ENCODE measurements at places on chromosomes 7 and 10.

- no peak for DNase-seq
Measured at GRCh38 chr7:70132852-70133690, 534.8 kb downstream of the AUTS2 start.

DNA sequence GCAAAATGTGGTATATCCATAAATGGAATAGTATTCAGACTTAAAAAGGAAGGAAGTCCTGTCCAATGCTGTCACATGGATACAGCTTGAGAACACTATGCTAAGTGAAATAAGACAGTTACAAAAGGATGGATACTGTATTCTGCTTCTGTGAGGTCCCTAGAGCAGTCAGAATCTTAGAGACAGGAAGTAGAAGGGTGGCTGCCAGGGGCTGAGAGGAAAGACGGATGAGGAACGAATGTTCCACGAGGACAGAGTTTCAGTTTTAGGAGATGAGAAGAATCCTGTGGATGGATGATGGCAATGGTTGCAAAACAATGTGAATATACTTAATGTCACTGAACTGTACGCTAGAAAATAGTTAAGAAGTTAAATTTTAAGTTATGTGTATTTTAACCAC, 3.8 kb downstream of the PRKCQ start:
- no peak for DNase-seq

- no peak for DNase-seq
Measured at GRCh38 chr7:81462672-81463071, 307.2 kb downstream of the HGF start.

GRCh38 chr10:71746344-71747037, 26.8 kb downstream of the VSIR start:
- DNase-seq = no peak

DNA sequence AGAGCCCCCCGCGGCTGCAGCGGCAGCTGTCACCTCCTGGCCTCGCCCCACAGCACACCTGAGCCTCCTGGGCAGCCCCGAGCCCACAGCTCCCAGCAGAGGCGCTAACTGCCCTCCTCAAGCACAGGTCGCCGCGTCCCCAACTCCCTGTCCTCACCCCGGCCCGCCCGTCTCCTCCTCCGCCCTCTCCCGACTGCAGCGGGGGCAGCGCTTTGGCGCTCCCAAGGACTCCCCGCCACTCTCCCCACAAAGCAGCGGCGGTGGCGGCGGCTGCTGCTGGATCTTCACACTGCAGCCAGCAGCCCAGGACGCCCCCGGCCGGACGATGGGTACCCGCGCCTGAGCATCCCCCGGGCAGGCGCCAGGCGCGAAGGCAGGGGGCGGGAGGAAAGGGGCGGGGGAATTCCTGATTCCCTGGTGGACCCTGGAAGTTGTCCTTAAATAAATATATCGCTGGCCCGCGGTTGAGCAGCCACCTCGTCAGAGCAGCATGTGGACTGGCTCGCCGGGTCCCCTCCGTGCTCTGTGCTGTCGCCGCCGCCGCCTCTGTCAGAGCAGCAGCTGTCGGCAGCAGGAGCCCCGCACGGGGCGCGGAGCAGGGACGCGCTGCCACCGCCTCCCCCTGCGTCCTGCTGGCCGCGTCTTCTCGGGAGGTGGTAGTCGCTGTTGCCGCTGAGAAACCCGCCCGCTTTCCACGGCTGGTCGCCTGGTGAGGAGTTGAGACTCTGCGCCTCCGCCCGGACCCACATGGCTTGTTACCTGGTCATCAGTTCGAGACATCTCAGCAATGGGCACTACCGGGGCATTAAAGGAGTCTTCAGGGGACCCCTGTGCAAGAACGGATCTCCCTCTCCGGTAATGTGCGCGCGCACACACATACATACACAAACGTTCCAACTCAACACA, at the start of gene ZNF804B:
TSS of gene ZNF804B (plus strand) at position 471 of the 906 bp plus-strand sequence. CDS start at position 748, 277 bp downstream.
- no peak for DNase-seq

DNA sequence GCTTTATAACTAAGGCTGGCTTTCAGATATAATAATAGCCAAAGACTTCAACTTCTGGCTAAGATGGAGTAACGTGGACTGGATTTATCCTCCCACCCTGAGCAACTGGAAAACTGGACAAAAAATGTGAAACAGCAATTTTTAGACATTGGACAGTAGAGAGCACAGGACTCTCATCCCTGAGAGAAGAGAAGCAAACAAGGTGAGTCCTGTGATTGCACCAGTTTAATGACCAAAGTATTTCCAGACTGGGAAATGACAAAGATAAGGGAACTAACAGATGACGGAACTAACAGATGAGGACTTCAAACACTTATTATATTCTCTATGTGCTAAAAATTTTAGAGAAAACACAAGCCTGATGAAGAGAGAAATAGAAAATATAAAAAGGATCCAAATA, 175.7 kb upstream of the SLC25A13 start:
- no peak for DNase-seq

- DNase-seq = no peak
Measured at GRCh38 chr10:108970016-108970415, 953.3 kb downstream of the XPNPEP1 start.

- no peak for DNase-seq
Measured at GRCh38 chr10:88149906-88150305, 286.5 kb downstream of the PTEN start.

DNA sequence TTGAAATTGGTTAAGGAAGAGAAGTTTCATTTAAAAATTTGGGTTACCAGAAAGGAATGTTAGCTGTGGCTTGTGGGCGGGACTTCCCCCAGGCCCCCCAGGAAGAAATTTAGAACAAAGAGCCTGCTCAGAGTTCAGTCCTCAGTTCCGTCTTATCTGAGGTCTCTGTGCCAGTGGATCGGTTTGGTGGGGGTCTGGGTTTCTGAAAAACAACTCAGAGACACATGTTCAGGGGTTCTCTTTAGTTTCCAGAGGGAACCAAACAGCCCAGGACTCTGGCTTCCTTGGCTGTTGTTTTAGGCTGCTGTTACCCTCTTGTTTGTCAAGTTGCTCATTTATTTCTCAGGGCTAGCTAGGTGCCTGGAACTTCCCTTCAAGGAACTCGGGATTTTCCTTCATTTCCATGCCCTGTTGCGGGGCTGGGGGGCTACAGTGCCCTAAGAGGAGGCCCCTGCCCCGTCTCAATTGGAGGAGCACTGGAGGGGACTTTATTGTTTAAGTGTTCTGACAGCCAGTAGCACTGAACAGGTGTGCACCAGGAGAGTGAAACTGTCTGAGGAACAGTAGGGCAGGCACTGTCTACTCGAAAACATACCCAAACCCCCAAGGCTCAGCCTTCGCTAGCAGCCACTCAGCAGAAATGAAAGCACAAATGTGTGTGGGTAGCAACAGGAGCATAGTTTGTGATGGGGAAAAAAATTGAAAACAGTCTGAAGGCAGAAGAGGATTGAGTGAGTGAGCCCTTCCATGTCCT, 59.9 kb downstream of the ALOX5 start:
- DNase-seq = no peak

- no peak for DNase-seq
Measured at GRCh38 chr10:15211464-15211979, 43.0 kb upstream of the NMT2 start.

GRCh38 chr10:91409069-91409868, 875 bp upstream of the HECTD2 start:
- no peak for DNase-seq

DNA sequence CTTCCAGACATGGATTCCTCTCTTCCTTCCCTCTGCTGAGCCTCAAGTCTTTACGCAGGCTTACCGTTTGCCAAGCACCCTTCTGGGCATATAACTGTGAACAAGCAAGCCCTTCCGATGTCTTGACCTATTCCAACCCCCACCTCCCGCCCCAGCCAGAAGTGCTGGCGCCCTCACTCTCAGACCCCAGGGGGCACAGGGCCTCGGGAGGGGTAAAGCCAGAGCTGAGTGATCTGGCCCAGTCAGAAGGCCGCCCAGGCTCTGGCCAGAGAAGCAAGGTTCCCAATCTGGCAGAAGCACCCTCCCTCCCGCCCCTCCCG, 1.2 kb downstream of the PRRT4 start:
- no peak for DNase-seq

DNA sequence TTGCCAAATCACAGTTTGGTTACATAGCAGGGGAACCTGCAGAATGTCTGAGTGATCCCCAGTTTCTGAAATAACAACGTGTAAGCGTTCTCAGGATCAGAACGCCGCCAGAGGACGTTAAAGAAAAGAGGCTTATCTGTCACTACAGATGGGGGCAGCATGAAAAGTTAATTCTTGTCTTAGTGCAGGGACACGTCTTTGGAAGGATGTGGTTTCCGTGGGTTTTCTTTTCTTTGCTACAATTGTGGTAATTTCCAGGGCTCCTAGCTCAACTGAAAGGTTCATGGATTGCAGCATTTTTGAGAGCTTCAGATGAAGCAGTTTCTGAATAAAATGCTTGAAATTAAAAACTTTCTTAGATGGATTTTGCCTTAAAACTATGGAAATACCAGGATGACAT, 106.6 kb downstream of the PRKCQ start:
- DNase-seq = peak; percentile 85

- no peak for DNase-seq
Measured at GRCh38 chr7:100829150-100829716, 1.9 kb upstream of the EPHB4 start.

DNA sequence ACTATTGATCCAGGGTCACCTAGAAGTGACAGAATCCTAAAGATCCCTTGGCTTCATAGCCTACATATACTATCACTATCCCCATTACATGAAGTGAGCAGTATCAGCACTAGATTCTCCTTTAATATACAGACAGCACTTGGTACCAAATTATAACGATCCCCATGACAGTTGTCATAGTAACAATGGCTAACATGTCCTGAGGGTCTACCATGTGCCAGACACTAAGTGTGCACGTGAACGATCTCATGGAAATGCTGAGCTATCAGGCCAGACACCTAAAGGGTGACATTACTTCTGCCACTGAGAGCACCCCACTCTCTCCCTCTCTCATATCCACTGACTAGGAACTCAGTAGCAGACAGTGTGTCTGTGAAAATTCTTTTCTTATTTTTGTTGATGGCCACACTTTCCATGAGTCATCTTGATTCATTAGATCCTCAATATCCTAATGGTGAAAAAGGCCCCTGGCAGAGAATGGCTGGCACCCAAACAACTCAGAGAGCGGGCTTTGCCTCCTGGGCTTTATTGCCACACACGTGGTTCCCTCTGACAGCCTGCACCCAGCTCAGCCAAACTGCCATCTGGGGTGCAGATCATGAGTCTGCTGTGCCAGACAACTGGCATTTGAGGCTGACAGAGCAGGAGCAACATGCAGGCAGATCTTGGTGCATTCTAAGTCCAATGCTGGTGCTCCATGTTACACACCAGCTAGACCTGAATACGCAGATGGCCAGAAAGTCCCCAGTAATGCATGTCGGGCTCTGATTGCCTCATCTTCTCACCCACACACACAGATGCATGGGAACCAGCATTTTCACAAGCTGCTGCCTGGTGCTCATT, 176.3 kb downstream of the DGKI start:
- no peak for DNase-seq

DNA sequence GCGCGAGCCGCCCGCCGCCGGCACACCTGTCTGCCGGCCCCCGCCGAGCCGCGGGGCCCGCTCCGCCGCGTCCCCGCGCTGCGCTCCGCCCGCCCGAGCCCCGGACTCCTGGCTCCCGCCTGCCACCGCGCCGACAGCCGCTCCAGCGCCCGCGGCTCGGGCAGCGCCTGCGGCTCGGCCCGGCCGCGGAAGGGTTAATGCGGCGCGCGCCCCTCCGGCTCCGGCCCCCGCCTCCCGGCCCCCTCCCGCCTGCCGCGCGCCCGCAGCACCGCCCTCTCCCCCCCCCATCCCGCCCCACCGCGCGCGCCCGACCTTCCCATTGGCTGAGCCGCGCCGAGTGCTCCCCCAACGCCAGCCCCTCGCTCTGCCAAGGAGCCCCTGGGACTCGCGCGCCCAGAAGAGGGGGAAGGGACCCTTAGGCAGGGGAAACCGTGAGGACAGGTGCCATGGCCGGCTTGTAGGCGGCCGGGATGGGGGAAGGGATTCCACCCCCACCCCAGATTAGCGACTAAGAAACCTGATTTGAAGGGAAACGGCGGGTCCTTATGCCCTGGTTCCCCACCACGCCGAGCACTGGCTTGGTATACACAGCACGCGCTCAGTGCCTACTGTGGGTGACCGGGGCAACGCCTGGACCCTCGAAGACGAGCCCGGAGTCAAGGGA, at the start of gene KCNH2:
TSS of gene KCNH2 (minus strand) at position 196 of the 664 bp plus-strand sequence. CDS start 408 bp downstream, outside the sequence.
- peak; percentile 49 for DNase-seq

DNA sequence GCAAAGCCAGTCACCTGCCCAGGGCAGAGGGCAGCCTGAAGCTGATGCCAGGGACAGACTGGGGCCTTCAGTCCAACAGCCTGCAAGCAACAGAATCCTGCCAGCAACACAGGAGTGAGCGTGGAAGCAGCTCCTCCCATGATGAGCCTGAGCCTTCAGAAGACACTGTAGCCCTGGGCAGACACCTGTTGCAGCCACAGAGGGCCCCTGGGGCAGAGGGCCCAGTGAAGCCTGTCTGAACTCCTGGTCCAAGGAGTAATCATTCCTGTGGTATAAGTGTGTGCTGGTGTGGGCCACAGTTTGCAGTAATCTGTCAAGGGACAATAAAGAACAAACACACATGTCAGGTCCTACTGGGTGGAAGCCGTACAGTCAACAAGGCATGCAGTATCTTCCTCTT, 2.9 kb upstream of the PFKP start:
- no peak for DNase-seq

DNA sequence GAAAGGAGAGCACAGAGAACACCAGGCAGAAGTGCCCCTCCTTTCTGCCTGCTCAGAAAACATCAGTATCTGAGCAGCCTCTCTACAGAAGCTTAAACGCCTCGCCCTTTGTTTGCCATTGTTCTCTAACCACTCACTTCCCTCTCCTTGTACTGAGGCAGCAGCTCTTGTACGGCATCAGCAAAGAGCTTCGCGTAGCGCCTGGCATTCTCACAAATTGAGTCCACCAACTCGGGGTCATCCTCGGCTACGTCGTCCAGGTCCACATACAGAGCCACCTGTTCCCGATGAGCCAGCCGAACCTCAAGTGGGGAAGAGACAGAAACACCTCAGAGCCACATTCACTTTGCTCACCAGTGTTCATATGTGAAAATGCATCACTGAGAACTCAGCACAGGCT, 1.7 kb downstream of the MCM7 start:
- DNase-seq = no peak

GRCh38 chr10:113336549-113337130, 216.2 kb upstream of the HABP2 start:
- DNase-seq = no peak

GRCh38 chr10:49092477-49092876, 22.8 kb downstream of the VSTM4 start:
- DNase-seq = no peak

- DNase-seq = no peak
Measured at GRCh38 chr7:45708046-45708950, 134.1 kb downstream of the ADCY1 start.

GRCh38 chr7:69517985-69518704, 80.1 kb upstream of the AUTS2 start:
- DNase-seq = no peak

GRCh38 chr10:112045938-112046337, 137.6 kb downstream of the GPAM start:
- no peak for DNase-seq

All from CD4-positive, alpha-beta T cell treated with Interleukin-4 for 1 hour (primary cell).